ENCODE measurements at places on chromosomes 12 and 14.

DNA sequence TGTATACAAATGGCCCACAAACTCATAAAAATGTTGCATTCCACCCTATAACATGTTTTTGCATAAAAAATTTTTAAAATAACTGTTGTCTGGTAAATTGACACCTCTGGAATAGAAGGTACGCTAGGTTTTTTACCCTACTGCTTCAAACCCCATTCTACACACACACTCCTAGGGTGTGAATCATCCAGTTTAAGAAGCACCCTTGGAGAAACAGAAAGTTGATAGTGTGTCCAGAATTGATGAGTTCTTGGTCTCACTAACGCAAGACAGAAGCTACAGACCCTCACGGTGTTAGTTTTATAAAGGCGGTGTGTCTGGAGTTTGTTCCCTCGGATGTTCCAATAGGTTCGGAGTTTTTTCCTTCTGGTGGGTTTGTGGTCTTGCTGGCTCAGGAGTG is 158.5 kb downstream of the KLRB1 start:
- no peak for DNase-seq

GRCh38 chr12:52023182-52023975 is 16.6 kb downstream of the TAMALIN start:
- DNase-seq, result no peak

GRCh38 chr12:113007166-113007565 is 28.8 kb downstream of the OAS2 start:
- peak; percentile 78 for DNase-seq

GRCh38 chr14:100739306-100739705 is 12.6 kb downstream of the DLK1 start:
- no peak for DNase-seq

- DNase-seq, result no peak
Observed at GRCh38 chr12:88144546-88145468, 2.7 kb downstream of the TMTC3 start.

DNA sequence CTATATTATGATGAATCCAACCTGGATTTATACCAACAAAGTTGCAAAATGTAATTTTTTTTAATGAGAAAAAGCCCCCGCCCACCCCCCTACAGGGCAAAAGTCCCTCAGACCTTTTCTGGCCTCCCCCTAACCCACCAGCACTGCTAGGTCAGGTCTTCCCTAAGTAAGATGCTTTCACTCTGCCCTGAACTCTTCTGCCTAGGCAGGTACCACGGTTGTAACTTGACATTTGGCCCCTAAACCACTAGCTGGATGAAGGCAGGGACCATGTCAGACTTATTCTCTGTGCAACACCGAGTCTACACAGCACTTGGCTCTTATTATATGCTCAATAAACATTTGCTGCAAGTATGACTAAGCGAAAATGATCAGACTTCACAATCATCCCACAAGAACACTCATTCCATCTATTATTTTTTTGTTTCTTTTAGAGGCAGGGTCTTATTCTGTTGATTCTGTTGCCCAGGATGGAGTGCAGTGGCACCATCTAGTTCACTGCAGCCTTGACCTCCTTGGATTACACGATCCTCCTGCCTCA is 63.2 kb downstream of the SPRING1 start:
- DNase-seq, result no peak

DNA sequence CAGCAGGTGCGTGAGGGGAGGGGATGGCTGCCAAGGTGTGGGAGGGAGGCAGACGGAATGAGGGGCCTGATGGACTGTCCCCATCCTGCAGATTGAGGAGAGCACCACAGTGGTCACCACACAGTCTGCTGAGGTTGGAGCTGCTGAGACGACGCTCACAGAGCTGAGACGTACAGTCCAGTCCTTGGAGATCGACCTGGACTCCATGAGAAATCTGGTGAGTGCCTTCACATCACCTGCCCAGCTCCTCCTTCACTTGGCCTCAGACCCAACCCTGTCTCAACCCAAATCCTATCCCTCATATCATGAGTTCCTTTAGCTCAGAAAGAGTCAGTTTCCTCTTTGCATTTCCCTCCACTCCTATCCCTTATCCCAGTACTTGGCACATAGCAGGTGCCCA is 2.7 kb downstream of the KRT18 start:
- no peak for DNase-seq

- no peak for DNase-seq
Observed at GRCh38 chr14:104929268-104930230, 4.9 kb downstream of the PLD4 start.

GRCh38 chr12:16634786-16635185 is 28.8 kb upstream of the LMO3 start:
- no peak for DNase-seq

- DNase-seq, result peak; percentile 67
Observed at GRCh38 chr14:50000380-50001150, 107.7 kb downstream of the ARF6 start.

DNA sequence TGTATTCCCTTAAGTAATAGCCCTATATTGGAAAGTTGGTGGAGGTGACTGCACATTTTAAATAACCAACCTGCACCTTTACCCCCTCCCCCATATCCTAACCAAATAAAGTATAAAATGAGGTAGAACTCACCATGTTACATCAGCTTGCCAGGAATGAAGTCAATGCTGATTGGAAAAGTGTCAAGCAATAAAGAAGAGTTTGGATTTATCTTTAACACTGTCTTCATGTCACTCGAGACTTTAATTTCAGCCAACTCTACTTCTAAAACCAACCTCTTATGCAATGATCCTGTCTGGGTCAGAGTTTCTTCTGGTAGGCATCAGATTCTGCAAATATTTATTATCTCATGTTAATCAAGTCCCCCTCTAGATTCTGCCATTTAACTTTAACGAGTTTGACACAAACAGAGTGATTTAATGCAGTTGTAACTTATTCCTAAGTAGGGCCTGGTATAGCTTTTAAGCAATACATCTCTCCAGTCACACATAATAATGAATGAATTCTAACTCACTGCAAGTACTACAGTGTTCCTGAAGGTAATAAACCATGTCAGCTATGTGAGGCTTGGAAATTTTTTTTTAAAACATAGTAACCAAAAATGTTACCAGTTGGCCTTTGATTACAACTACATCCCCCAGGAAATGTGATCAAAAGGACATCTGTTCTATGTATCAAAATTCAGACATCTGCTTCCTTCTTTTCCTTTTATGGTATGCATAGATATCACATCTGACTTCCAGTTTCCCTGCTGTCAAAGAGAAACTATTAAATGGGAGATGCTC is 98.7 kb downstream of the ERGIC2 start:
- no peak for DNase-seq

- DNase-seq, result no peak
Observed at GRCh38 chr14:62557416-62557815, 487.8 kb downstream of the KCNH5 start.

DNA sequence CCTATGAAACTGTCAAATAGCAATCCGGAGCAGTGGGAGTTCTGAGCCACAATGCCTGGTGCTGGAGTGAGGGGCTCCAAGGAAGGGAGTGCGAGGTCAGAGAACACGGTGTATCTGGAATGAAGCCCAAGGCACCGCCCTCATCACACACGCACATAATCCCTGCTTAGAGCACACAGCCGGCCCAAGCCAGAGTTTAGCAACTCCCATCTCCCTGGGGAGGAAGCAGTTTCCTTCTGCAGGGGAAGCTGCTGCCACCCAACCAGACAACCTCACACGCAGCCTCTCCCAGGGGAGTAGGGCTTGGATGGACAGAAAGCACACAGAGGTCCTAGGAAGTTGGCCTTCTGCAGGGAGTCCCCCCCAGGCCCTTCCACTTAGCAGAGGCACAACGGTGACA is 31.3 kb downstream of the ACTN1 start:
- DNase-seq, result no peak

DNA sequence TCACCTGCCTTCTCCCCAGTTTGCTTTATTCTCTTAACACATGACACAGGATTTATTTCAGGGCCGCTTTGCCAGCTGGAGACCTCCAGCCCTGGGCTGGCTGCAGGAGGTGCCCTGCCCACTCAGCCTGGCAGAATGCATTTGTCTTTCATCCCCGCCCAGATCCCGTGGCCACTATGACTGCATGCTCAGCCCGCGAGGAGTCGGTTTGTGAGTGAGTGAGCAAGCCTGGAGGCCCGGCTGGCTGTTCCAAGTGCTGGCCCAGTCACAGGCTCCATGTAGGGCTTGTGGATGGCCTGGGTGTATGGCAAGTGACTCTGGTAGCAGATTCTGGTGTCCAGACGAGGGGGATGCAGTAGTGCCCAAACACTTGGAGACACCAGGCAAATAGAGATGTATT is 2.1 kb downstream of the TDP1 start:
- DNase-seq, result no peak

- DNase-seq, result no peak
Observed at GRCh38 chr12:49236423-49236822, 28.5 kb upstream of the TUBA1C start.

DNA sequence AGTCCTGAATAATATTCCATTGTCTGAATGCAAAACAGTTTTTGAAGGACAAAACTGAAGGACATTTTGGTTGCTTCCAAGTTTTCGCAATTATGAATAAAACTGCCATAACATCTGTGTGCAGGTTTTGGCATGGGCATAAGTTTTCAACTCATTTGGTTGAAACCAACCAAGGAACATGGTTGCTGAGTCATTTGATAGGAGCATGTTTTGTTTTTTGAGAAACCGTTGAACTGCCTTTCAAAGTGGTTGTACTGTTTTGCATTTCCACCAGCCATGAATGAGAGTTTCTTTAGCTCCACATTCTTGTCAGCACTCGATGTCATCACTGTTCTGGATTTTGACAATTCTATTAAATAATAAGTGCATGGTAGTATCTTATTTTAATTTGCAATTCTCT is 23.0 kb upstream of the GSG1 start:
- no peak for DNase-seq

- no peak for DNase-seq
Observed at GRCh38 chr14:69877492-69877891, 1.7 kb upstream of the SMOC1 start.

DNA sequence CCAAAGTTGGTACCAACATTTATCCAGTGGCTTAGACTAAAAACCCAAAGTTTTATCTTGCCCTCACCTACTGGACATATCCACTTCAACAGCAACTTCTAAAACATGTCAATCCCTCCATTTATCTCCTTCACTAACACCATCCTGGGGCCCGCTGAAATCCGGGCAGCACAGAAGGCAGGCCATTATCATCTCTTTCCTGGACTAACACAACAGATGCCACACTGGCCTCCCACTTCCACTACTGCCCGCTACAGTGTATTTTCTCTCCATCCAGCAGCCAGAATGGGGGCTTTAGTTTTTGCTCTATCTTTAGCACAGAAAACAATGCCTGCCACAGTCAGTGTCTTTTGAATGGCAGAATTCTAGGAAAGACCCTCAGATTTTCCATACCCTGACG is 15.6 kb downstream of the ZFHX2 start:
- DNase-seq, result no peak

DNA sequence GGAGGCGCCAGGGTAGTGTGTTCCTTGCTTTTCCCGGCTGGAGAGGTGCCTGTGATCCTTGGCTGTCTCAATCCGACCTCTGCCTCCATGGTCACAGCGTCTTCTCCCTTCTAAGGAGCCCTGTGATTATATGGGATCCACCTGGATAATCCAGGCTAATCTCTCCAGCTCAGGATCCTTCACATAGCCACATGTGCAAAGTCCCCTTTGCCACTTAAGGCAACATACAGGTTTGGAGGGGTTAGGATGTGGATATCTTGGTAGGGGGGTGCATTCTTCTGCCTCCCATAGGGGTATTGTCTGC is 1.2 kb upstream of the HVCN1 start:
- no peak for DNase-seq

DNA sequence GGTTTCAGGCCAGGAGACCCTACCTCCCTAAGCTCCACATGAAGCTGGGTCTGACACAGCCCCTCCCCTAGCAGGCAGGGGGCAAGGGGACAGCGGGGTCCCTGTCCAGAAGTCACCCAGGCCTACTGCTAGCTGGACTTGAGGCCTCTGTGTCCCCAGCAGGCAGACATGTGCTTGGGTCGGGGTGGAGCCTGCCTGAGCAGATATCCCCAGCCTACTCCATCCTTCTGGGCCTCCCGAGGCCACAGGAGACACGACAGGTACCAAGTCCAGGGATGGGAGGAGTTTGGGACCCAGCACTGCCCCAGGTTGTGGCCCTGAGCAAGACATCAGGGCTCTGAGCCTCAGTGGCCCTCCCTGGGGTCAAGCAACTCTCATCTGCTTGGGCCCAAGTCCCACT is 105.2 kb upstream of the EIF5 start:
- no peak for DNase-seq

GRCh38 chr12:56188778-56189098 is 545 bp downstream of the SMARCC2 start:
- DNase-seq, result no peak

- no peak for DNase-seq
Observed at GRCh38 chr12:68122236-68122920, 37.2 kb downstream of the IFNG start.

GRCh38 chr12:45978108-45978507 is 12.3 kb downstream of the SCAF11 start:
- no peak for DNase-seq

DNA sequence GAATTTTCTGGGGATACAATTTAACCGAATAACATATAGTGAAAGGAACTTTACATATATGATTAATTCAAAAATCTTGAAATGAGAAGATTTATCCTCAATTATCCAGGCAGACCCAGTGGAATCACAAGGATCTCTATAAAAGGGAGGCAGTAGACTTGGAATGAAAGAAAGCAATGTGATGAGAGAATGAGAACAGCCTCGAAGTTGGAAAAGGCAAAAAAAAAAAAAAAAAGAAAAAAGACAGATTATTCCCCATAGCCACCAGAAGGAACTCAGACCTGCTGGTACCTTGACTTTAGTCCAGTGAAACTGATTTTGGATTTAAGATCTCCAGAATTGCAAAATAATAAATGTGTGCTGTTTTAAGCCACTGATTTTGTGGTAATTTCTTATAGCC is 416.3 kb upstream of the OR4E1 start:
- no peak for DNase-seq

DNA sequence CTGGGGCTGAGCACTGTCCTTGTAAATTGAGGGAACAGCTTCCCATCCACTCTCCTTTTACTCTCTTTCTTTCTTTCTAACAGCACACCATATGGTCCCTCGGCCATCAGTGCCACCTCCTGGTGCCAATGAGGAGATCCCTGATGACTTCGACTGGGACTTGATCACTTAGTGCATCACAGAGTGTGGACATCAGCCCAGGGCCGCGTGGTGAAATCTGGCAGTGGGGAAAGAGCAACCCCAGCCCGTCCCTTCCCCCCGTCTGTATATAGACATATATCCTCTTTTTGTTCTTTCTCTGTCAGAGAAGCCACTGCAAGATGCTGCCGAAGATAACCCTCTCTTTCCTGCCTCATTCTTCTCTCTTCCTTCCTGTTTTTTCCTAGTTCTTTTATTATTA is 13.5 kb downstream of the C3AR1 start:
- DNase-seq, result no peak

DNA sequence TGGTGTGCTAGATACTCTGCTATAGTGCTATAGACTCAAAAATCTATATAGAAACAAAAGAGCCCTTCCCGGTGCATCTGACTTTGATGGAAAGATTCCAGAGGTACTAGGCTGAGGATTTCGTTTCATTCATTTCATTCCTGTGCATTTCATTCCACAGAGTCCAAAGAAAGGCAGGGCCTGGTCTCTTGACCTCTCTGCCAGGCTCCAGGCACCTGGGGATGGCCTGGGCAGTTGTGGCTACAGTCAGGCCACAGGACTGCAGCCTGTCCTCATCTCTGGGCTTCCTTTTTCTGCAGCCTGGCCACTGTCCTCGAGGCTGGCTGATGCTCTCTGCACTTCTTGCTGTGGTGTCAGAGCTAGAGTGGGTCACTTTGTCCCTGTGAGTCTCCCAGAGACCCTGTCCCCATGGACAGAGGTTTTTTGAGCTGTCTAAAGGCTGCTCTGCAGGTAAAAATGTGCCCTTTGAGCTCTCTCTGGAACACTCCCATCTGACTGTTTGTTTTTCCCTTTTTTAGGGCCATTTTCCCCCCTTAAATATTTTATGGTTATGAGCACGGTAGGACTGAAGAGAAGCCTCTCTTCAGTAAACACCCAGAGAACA is 3.2 kb upstream of the VDR start:
- DNase-seq, result no peak
